ENCODE measurements at places on chromosomes 16 and 17.

GRCh38 chr17:50763716-50764475 is 3.4 kb downstream of the ANKRD40CL start:
- no peak for ATAC-seq

DNA sequence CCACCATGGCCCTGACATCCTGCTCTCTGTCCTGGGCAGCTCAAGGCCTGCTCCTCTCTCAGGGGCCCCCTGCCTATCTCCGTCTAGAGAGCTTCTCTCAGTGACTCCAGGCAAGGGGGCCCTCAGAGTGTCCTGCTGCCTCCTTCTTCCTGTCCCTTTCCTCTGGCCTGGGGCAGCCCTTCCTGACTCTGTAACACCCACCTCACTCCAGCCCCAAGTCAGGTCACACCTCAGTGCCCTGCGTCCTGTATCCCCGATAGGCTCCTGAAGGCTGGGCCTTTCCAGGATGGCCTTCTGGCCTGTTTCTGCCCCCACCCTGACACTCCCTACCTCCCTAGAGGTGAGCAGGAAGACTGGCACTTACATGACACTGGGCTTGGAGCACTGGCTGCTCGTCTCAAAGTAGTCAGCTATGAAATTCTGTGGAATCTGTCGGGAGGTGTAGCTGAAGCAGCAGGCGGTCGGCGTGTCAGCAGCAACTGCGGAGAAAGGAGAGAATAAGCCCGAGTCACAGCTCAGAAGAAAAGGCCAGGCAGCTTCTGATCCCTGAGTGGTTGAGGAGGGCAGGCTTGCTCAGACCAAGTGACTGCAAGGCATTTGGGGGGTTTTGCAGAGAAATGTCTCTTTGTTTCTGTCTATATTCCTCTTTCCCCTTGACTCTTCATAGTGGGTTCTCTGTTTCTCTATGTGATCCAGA is 976 bp downstream of the CCL3L1 start:
- no peak for ATAC-seq

DNA sequence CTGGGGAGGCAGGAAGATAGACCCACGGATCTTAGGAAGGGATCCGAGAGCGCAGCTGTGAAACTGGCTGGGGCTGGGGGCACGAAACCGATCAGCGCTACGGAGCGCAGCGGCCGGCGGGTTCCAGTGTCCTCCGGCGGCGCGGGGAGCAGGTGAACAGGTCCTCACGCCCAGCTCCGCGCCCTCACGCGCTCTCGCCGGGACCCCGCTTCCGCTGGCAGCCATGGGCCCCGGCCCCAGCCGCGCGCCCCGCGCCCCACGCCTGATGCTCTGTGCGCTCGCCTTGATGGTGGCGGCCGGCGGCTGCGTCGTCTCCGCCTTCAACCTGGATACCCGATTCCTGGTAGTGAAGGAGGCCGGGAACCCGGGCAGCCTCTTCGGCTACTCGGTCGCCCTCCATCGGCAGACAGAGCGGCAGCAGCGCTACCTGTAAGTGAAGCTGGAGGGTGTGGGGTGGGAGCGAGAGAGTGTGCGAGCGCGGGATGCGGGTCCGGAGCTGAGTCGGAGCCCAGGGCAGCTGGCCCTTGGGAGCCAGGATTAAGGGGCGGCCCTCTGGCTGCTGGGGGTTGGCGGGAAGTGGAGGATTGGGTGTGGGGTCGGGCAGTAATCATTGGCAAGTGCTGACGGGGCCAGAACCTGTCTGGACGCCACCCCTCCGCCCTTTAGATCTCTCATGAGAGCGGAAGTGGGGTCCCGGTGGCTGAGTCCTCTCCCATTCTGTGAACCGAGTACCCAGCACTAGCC is 479 bp downstream of the ITGA3 start:
- peak; percentile 32 for ATAC-seq

DNA sequence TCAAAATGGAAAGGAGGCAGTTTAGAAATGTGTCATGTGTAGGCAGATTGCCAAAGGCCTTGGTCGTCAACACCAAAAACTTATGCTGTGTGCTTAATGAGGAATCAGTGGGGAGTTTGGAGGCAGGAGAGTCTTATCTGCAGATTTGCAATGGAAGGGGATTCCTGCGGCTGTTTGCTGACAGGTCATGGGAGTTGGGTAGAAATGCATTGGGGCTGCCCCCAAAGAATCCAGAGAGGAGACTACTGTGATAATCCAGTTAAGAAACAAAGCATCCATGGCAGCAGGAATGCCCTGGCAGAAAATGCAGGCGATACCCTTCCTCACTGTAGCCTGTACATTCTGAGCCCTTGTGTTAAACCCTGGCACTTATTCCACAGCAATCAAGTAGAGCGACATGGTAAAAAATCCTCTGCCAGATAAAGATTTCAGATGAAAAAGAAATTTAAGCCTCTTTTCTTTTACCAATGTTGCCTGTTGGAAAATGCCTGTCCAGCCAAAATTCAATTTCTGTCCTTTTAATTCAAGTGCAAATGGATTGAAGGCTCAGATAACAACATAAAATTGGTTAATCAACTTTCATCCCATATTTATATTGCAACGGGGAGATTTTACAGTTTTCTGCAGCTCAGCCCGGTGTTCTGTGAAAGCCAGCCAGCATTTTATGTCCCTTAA is 491.0 kb upstream of the CDH5 start:
- no peak for ATAC-seq

DNA sequence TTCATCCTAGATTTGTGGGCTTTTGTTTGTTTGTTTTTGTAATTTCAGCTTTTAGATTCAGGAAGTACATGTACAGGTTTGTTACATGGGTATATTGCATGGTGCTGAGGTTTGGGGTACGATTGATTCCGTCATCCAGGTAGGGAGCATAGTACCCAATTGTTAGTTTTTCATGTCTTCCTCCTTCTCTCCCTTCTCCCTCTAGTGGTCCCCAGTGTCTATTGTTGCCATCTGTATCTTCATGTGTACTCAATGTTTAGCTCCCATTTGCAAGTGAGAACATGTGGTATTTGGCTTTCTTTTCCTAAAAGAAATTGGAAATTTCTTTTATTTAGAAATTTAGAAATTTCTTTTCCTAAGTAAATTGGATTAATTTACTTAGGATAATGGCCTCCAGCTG is 37.1 kb upstream of the BCAS3 start:
- no peak for ATAC-seq
